Stimulated activated CD8-positive, alpha-beta memory T cell treated with anti-CD3 and anti-CD28 coated beads, Interleukin-4, amount 100 ng/mL, for 24 hours (primary cell): ENCODE measurements at places on chromosomes 3 and 15.

DNA sequence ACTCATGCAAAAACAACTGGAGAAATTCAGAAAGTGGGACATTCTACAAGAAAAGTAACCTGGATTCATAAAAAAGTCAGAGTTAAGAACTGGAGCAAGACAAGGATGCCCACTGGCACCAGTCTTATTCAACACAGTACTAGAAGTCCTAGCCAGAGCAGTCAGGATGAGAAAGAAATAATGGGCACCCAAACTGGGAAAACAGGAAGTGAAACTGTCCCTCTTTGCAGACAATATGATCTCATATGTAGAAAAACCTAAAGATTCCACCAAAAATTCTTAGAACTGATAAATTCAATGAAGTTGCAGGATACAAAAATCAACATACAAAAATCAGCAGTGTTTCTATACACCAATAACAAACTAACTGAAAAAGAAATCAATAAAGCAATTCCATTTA is 37.4 kb downstream of the TXNRD3 start:
- no peak for DNase-seq

DNA sequence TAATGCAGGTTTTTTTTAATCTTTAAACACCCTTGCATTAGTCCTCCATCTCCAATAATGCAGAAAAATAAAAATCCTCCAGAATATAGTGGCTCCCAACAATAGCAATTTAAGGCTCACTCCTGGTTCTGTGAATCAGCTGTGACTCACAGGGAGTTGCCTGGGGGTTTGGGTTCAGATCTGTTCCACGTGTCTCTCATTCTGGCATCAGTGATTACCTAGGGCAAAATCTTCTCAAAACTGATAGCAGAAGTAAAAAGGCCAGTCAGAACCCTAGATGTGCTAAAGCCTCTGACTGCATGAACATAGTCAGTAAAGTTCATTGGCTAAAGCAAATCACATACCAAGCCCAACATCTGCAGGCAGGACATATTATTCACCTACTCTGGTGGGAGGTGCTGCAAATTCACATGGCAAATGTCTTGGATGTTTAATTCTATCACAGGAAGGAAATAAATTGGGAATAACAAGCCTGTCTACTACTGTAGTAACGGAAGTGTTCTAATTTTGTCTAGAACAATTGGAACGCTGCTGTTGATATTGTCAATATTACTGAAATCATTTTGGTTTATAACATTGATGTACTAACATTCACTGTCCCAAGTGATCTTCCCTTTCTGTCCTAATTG is 364.1 kb upstream of the CNTN4 start:
- no peak for DNase-seq

DNA sequence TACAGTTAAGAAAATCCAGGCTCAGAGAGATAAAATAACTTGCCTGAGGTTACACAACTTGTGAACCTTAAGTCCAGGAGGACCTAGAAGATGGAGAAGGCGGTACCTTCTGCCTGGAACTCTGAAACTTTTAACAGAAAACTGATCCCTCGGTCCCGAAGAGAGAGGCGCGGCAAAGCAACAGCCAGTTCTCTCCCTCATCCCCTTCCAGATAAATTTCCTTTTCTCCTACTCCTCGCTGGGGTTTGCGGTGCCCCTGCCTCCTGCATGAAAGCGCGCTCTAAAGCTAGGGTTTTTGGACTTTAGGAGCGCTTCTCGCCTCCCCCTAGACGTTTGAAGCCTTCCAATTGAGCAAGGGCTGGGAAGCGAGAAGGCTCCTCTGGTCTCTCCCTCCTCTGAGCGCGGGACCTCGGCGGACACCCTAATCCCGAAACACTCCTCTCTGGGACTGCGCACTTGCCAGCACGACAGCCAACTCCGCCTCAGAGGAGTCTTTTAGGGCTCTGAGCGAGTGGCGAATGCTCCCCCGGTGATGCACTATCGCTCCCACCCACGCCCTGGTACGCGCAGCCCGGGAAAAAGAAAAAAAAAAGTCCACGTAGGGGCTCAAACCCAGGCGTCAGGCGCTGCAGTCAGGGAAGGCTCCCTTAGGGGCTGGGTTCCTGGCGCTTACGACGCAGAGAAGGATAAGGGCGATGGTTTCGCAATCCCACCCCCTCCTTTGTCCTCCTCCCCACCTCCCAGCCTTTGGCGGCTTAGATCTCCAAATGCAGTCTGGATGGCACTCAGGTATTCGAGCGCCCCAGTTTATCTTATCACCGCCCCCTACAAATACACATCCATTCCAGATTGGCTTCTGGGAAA is 7.9 kb upstream of the EOMES start:
- no peak for DNase-seq

DNA sequence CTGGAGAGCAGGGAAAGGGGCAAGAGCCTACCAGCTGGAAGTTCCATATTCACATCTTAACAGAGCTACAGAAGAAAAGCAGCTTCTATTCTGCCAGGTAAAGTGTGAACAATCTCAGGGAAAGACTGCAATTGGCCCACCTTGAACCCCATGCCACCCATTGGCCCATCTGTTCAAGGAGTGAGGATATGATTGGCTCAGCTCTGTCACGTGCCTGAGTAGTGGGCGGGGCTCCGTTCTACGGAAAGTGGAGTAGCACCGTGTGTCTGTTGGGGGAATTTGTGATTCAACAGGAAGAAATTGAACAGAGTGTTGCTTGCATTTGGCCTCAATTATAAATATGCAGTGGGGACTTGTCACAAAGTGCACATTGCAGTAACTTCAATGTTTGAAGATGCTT is 81.8 kb downstream of the MINAR1 start:
- DNase-seq = no peak

DNA sequence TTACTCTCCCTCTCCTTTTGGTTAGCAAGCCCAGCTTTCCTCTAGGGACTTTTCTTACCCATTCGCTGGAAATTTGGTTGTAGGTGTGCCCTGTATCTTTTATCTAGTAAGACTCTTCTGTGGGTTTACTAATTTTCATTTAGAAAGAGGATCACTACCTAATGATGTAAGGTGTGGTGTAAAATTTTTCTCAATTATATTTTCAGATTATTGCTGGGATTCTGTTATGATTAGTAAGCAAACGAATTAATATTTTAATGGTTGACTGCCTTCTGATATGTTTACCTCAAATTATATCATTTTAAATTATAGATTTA is 28.5 kb downstream of the PLCL2 start:
- no peak for DNase-seq

DNA sequence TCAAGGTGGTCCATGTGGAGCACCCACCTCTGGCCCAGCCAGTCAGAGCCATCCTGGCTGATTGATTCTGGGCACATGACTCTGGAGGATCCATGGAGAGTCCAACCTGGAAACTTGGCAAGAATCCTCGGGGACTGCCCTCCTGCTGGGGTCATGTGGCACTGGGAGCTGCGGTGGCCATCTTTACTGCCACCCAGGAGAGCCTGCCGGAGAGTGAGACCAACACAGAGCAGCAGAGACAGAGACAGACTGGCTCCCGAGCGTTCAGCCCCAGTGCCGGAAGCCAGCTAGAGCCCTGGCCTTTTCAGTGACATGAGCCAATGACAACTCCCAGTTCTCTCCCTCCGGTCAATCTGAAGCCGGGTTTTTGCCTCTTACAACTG is 11.5 kb upstream of the GATA2 start:
- DNase-seq = no peak

GRCh38 chr3:119342176-119342575 is 48.0 kb downstream of the ARHGAP31 start:
- DNase-seq = no peak

- DNase-seq = no peak
Observed at GRCh38 chr3:152608696-152609594, 226.0 kb upstream of the P2RY1 start.
